ENCODE measurements at places on chromosomes 5 and 9. TPM values are rescaled to one million over a fixed set of nuclear protein-coding genes. Genes with fewer than 3 reads are reported as not detected.

TAF11L10 gene
- polyA plus RNA-seq = not detected

CDKN2B-AS1 gene
- 0.13 TPM for polyA plus RNA-seq

STK32A gene
- 8.8 TPM for polyA plus RNA-seq

FBXO4 gene
- 12.1 TPM for polyA plus RNA-seq

- DNase-seq = no peak
Observed at GRCh38 chr5:36611520-36612274, 5.3 kb downstream of the SLC1A3 start.

DNA sequence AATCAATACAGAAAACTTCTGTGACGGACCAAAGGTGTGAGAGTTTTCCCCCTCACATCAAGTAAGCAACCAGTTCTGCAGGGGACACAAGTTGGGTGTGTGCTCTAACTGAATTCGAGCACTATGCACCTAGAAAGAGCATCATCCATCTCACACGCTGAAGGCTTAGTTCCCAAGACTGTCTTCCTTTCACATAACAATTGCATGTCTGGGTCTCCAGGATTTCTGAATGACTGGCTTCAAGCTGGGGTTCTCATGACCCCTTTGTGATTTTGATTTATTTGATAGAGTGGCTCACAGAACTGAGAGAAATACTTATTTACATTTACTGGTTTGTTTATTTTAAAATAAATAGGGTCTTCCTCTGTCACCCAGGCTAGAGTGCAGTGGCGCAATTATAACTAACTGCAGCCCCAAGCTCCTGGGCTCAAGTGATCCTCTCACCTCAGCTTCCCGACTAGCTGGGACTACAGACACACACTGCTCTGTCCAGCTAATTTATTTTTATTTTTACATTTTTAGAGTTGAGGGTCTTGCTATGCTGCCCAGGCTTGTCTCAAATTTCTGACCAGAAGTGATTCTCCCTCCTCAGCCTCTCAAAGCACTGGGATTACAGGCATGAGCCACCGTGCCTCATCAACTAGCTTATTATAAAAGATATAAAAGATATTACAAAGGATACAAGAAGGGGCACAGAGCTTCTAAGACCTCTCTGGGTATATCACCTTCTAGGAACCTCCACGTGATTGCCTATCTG lies 316.7 kb upstream of the CDH12 start:
- DNase-seq = no peak

DNA sequence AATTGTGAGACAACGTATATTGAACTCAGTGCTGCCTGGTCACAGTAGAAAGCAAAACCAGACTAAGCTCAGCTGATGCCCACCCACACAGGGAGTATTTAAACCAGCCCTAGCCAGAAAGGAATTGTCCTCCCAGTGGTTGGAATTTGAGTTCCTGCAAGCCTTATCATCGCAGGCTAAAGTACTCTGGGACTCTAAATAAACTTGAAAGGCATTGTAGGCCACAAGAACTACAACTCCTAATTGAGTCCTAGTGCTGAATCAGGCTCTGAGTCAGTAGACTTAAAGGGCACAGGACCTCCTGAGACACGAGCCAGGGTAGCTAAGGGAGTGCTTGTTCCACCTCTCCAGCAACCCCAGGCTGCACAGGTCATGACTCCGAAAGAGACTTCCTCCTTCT lies 171.4 kb downstream of the MCTP1 start:
- no peak for DNase-seq

DNA sequence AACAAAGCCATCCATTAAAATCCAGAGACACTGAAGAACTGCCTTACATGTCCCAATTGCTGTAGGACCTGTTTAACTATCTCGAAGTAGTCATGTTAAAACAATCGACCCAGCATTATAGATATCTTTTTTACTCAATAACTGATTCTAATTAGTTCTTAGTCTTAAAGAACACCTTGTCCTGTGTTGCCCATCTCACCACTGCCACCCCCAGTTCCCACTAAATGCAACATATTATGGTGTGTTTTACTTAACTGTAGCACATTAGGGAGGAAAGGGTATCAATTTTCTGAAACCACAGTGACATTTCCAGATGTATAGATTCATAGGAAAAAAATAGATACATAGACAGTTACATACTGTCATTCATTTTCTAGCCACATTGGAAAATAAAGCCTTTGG lies 221.2 kb downstream of the MEF2C start:
- DNase-seq = no peak

- no peak for DNase-seq
Observed at GRCh38 chr9:114694146-114694545, 12.2 kb upstream of the TEX48 start.

DNA sequence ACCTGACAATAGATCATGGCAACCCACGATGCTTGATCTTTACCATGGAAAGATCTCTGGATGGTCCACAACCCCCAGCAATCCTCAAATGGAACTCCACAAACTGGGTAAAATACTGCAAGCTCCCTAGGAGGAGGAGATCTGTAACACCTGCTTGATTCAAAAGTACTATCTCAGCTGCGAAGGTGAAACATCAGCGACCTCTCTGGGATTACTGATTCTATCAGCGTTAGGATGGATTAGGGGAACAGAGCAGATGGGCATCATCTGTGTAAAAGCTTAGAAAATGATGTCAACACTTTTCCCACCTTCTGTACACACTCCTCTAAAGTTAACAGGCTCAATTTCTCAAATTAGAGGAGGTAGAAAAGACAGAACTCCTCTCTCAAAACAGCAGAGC lies 31.5 kb upstream of the TRPC7 start:
- no peak for DNase-seq

DNA sequence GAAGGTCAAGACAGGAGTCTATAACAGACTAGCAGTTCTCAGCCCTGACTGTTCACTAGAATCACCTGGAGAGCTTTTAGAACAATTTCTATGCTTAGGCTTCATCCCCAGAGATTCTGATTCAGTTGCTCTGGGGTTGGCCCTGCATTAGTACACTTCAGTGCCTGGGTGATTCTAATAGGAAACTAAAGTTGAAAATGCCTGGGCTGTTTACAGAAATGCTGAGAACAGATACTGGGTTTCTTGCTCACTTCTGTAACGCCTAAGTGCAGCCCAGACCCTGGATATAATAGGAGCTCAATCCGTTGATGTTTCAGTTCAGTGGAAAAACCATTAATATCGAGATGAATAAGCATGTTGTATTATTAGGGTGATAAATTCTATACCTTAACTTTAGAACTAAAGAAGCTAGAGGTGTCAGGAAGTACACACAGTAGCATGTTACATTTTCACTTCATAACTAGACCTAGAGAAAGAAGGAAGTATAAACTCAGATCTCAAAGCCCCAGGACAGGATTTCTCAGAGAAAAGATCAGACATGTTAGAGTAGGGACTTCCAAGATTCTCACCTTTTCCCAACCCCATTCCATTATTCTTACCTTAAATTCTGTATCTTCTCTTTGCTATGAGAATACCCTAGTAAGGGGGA lies 20.4 kb downstream of the HAVCR2 start:
- DNase-seq = no peak

GRCh38 chr9:115106642-115107041 lies 11.3 kb downstream of the TNC start:
- no peak for DNase-seq

DNA sequence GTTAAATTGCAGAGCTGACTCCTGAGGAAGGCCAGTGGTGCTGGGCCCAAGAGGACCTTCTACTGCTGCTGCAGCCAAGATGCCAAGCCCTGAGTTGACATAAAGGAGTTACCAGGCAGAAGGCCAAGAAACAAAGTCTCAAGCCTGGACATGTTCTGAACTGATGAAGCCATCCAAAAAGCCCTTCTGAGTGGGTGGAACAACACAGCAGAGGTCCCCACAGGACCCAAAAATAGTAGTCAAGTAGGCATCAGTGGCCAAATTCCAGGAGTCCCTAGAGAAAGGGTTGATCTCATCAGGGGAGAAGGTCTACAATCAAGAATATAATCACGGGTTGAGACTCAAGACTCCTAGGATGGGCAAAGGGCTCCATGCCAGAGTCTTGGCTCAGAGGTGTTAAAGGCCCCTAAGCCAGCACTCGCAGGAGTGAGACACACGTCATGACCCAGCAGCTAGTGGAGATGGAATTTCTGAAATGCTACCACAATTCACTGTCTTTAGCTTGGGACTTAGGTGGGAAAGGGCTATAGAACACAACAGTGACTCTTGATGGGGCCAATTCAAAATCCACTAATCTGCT lies 119.7 kb downstream of the FANCC start:
- no peak for DNase-seq

- no peak for DNase-seq
Observed at GRCh38 chr5:1349246-1349645, 4.3 kb upstream of the CLPTM1L start.

GRCh38 chr5:42360616-42361314 lies 62.5 kb upstream of the GHR start:
- DNase-seq = no peak

GRCh38 chr5:80479713-80480112 lies 8.2 kb upstream of the FAM151B start:
- no peak for DNase-seq

- DNase-seq = no peak
Observed at GRCh38 chr9:19517202-19517942, 108.6 kb downstream of the ACER2 start.
